ENCODE measurements at places on chromosomes 12 and 14. TPM values are rescaled to one million over a fixed set of nuclear protein-coding genes. Genes with fewer than 3 reads are reported as not detected.
A peak's percentile ranks its signal among the peaks of the same experiment; 100 is the strongest.

GRCh38 chr14:75069121-75069810, at the start of gene ZC2HC1C:
ZC2HC1C (plus strand) TSS chr14:75069641; CDS start chr14:75070574, 933 bp downstream.
- peak; percentile 93 for DNase-seq

- DNase-seq, result no peak
Observed at GRCh38 chr12:53179687-53180219, 769 bp upstream of the ZNF740 start.

PPM1H gene
- 3.1 TPM for total RNA-seq

DNA sequence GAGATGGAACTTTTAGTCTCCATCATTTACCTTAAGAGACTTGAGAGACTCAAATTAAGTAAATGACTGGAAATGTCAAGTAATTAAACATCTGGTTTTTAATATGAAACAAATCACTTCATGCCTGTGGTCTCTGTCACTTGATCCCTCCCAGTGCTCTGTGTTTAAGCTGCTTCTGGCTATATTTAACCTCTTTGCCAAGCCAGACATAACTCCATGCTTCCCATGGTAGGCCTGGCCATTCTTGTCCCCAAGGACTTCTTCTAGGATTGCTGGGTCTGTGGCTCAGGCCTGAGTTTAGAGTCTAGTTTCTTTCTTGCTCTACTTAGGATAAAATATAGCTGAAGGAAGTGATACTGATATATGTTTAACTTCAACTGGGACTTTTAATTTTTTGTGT, 1013.6 kb downstream of the FLRT2 start:
- no peak for DNase-seq

RABGGTA gene
- 21.0 TPM for total RNA-seq

TGFB3 gene
- 10.5 TPM for total RNA-seq

- DNase-seq, result no peak
Observed at GRCh38 chr12:47449797-47450196, 256.0 kb downstream of the RPAP3 start.

DNA sequence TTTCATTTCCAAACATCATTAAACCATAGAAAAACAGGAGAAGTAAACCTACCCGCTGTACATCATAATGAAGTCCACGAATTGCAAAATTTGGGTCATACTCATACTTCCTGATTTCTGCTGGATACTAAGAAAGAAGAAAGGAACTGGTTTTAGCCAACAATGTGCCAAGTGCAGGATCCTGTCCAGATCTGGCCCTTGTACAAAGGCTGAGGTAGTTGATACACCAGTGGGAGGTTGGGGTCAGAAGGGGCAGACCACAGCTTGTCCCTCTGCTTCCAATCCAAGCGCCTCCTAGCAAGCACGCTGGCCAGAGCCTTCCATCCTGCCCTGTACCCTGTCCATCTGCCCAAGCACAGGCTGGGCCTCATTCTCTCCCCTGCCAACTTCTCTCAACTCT, 34.2 kb downstream of the NT5DC3 start:
- peak; percentile 63 for DNase-seq

ZNF10 gene
- 12.1 TPM for total RNA-seq

ANKS1B gene
- total RNA-seq, result 0.51 TPM

B3GNT4 gene
- total RNA-seq, result 0.33 TPM

- no peak for DNase-seq
Observed at GRCh38 chr14:40232302-40232701, 800.1 kb upstream of the FBXO33 start.

DNA sequence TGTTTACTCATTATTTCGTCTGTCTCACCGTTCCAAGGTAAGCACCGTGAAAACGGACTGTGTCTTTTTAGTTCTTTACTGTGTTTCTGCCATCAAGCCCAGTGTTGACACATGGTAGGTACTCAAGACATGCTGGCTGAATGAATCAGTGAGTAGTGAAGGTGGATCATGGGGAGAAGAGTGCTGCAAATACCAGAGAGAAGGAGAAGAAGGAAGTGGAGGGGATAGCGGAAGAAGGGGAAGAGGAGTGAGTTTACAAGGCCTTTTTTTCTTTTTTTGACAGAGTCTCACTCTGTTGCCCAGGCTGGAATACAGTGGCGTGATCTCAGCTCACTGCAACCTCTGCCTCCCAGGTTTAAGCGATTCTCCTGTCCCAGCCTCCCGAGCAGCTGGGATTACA, 54.6 kb downstream of the ETV6 start:
- DNase-seq, result no peak

SLC22A17 gene
- total RNA-seq, result 23.1 TPM

PFKM gene
- 98.9 TPM for total RNA-seq
